AG10803 (cell line): ENCODE measurements at places on chromosomes 7 and 10.

DNA sequence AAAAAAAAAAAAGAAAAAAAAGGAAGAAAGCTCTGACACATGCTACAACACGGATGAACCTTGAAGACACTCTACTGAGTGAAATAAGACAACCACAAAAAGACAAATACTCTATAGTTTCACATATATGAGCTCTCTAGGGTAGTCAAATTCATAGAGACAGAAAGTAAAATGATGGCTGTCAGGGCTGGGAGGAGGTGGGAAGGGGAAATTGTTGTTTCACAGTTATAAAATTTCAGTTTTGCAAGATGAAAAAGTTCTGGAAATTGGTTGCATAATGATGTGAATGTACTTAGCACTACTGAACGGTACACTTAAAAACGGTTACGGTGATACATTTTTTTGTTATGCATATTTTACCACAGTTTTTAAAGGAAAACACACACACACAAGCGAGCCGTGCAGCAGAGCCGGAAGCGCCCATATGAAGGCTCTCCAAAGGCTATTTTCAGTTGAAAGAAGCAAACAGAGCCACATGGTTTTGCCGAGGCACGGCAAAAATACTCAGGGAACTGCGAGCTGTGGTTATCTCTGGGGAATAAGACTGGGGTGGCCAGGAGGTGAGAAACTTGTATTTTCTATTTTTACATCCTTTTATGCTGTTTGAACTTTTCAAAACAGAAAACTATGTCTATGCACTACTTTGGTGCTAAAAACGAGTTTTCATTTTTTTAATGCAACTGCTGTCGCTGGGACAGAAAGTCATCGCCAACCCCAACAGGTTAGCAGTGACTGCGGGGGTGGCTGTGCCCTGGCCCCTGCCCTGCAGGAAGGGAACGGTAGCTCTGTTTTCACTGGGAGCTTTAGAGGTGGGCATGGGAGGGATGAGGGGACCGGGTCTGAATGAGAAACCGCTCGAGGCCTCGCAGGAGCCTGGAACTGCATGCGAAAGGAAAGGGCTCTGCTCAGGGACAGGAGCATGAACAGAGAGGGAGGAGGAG lies 132.9 kb downstream of the OAT start:
- DNase-seq = peak; percentile 26

- no peak for DNase-seq
Measured at GRCh38 chr10:29078919-29079318, 210.0 kb upstream of the LYZL1 start.

GRCh38 chr7:50981743-50982142 lies 199.0 kb upstream of the GRB10 start:
- DNase-seq = no peak

GRCh38 chr10:35210961-35211360 lies 84.3 kb downstream of the CREM start:
- no peak for DNase-seq

GRCh38 chr10:47277352-47278151 lies 22.4 kb upstream of the GDF10 start:
- no peak for DNase-seq

DNA sequence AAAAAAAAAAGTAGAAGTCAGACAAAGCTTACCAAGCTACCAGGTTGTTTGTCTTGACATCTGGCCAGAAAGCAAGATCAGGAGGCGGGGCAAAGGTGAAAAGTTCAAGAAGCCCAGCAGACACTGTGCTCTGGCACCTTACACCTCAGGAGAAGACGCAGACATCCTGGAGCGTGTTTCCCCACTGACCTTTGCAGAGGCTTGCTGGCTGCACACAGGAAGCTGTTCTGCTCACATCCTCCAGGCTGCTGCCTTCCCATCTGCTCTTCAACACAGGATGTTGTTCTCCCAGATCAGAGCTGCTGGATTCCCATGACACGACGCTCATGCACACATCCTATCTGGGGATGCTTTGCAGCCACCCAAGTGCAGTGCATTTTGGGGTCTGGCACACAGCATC lies 174.4 kb upstream of the KIAA1217 start:
- no peak for DNase-seq

DNA sequence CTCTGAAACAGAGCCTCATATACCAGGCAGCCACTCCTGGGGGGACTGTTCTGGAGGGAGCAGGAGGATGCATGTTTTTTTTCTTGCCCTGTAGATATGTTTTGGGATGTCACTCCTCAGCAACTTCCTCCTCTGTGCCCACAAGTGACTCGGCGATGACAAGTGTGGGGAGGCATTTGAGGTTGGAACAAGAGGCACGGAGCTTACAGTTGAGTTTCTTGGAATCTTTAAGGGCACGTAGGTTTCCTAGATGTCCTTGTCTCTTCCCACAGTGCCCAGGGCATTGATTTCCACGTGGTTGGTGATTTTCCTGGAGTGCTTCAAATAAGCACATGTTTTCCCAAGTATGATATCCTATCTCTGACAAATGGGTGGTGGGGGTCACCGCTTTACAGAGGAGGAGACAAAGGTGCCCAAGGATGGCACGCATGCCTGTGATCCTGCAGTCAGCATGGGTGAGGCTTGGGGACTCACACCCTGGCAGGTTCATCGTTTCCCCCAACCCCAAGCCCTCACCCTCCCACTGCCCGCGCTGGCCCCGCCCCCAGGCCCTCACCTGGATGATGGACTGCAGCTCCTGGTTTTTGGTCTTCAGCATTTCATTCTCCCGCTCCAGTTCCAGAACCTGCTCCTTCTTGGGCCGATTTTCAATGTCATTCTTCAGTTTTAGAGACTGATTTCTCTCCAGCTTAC lies 95.2 kb upstream of the GNA12 start:
- peak; percentile 3 for DNase-seq

DNA sequence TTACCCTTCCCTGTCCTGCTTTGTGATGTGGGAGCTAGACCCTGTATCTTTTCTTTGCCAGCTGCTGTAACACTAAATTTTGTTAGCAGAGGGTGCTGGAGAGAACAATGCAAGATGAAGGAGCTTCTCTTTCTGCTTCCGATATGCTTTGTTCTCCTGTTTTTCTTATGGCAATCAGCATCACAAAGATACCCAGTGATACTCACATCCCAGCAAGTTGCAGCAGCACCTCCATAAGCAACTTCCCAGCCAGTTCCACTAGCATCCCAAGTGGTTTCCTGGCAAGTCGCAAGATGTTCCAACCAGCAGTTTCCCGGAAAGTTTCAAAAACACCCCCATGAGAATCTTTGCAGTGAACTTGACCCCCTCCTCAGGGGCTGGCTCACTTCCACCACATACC lies 148.6 kb downstream of the IMMP2L start:
- DNase-seq = no peak

DNA sequence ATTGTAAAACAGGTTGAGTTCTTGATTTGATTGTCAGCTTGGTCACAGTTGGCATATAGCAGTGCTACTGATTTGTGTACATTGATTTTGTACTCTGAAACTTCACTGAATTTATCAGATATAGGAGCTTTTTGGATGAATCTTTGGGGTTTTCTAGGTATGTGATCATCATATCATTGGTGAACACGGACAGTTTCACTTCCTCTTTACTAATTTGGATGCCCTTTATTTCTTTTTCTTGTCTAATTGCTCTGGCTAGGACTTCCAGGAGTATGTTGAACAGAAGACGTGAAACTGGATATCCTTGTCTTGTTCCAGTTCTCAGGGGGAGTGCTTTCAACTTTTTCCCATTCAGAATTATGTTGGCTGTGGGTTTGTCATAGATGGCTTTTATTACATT lies 86.9 kb downstream of the EXOC4 start:
- no peak for DNase-seq
